ENCODE measurements at places on chromosomes 3 and 15.
A peak's percentile ranks its signal among the peaks of the same experiment; 100 is the strongest.

GRCh38 chr15:59243622-59244021 lies 37.0 kb downstream of the LDHAL6B start:
- DNase-seq = no peak

- no peak for DNase-seq
These were observed 82.9 kb downstream of the ARRDC4 start for GRCh38 chr15:98043160-98044014.

DNA sequence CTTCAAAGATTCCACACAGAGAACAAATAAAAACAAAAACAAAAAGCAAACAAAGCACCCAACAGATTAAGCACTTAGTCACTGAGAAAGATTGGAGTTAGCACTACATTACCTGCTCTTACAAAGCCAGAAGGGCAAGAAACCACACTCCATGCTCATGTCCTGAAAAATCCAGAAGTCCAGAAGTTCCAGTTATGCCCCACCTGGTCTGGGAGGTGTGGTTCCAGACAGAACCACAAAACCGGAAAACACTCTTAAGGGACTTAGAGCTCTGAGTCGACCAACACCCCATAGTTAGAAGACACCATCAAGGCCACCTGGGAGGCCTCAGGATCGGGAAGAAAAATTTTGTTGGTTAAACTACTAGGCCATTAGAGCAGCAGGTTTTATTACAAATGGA lies 88.9 kb downstream of the TNIK start:
- DNase-seq = no peak

GRCh38 chr15:99704444-99704838 lies 28.8 kb downstream of the LYSMD4 start:
- peak; percentile 89 for DNase-seq

DNA sequence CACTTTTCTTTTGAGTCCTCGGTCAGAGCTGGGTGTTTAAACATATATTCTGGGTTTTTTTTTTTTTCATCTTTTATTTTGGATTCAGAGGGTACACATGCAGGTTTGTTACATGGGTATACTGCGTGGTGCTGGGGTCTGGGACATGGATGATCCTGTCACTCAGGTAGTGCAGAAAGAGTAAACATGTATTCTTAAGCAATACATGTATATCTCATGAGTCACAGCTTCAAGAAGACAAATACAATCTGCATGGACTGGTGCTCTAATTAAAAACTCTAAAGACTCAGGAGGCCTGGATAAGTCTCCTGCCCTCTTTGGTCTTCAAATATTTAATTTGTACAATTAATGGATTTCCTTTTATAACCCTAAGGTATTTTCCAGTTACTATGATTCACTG lies 50.6 kb upstream of the PHLDB2 start:
- DNase-seq = no peak

GRCh38 chr15:42744195-42744594 lies 7.3 kb upstream of the CDAN1 start:
- DNase-seq = no peak

- DNase-seq = no peak
These were observed 115.2 kb upstream of the TSC22D2 start for GRCh38 chr3:150292891-150293290.

DNA sequence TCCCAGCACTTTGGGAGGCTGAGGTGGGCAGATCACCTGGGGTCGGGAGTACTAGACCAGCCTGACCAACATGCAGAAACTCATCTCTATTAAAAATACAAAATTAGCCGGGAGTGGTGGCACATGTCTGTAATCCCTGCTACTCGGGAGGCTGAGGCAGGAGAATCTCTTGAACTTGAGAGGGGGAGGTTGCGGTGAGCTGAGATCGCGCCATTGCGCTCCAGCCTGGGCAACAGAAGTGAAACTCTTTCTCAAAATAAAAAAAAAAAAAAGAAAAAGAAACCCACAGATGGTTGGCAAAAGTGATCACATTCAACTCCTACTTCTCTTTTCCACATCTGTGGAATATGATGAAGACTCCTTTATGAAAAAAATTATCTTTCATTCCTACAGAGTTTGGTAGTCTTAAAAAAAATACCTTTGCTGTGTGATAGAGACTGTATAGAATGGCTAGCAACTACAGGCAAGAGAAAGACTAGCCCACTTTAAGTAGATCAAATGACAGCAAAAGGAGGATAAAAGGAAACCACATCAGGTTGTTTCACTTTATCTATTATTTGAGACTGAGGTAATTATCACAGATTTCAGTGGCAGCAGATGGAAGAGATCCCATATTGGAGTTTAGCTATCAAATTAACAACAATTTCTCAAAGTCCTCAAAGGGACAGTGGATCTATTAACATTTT lies 172.9 kb upstream of the TSPAN3 start:
- no peak for DNase-seq

DNA sequence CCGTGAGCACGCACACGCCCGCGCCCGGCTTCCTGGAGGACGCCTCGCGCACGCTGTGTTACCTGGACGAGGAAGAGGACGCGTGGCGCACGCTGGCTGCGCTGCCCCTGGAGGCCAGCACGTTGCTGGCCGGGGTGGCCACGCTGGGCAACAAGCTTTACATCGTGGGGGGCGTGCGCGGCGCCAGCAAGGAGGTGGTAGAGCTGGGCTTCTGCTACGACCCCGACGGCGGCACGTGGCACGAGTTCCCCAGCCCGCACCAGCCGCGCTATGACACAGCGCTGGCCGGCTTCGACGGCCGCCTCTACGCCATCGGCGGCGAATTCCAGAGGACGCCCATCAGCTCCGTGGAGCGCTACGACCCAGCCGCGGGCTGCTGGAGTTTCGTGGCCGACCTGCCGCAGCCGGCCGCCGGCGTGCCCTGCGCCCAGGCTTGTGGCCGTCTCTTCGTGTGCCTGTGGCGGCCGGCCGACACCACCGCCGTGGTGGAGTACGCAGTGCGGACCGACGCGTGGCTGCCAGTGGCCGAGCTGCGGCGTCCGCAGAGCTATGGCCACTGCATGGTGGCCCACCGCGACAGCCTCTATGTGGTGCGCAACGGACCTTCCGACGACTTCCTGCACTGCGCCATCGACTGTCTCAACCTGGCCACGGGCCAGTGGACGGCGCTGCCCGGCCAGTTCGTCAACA lies 890 bp downstream of the KBTBD13 start:
- no peak for DNase-seq

DNA sequence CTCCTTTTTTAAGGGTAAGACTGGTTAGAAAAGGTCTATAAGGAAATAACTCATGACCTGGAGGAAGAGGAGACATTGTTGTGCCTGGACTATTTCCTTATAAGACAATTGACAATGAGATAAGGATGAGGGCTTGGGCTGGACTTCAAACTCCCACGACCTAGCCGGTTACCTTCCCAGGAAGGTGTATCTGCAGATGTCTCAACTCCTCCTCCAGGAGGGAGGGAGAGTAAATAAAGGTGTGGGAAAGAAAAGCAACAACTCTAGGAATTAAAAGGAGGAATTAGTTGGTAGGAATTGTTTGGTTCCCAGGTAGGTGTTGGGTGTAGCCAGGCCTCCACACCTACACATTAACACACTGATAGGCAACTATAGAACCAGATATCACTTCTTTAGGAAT lies 97.8 kb upstream of the TBL1XR1 start:
- DNase-seq = no peak

GRCh38 chr15:61828008-61828407 lies 232.2 kb downstream of the VPS13C start:
- no peak for DNase-seq

GRCh38 chr3:5428607-5429516 lies 241.4 kb downstream of the EDEM1 start:
- no peak for DNase-seq

GRCh38 chr3:65961733-65962132 lies 77.0 kb downstream of the MAGI1 start:
- no peak for DNase-seq

GRCh38 chr15:89197503-89197971 lies 23.8 kb downstream of the RLBP1 start:
- DNase-seq = peak; percentile 96

- no peak for DNase-seq
These were observed 71.8 kb upstream of the SNRPA1 start for GRCh38 chr15:101366853-101367252.

DNA sequence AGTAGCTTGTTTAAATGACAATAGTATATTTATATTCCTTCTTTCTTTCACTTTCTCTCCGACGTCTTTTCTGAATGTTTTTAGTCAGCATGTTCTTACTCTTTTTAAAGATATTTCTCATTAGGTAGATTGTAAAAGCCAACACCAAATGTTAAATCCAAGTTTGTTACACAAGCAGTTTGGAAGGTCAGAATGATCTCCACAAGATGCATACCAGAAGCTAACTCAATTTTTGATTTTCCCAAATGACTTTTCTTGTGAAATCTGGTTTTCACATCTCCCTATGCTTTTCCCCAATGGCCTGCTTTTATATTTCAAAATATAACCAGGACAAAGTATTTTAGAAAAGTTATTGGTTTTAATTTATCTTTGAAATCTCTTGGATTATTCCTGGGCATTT lies 49.7 kb upstream of the TPRG1 start:
- no peak for DNase-seq

DNA sequence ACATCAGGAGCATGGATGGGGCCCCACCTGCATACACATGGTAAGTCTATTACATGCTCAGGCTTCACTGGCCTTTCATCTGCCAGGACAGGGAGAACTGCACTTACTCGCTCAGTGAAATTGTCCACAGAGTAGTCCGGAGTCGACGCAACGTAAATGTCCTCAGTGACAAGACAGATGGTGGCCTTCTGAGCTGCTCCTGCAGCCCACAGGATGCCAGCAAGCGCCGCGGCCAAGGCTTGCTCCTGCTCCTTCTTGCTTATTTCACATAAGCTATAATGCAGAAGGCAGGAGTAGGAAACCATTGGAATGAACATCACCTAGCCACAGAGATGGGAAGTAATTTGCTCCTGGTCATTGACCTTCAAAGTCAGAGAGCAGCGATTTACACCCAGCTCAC lies 14.4 kb downstream of the MINDY4B start:
- DNase-seq = no peak

DNA sequence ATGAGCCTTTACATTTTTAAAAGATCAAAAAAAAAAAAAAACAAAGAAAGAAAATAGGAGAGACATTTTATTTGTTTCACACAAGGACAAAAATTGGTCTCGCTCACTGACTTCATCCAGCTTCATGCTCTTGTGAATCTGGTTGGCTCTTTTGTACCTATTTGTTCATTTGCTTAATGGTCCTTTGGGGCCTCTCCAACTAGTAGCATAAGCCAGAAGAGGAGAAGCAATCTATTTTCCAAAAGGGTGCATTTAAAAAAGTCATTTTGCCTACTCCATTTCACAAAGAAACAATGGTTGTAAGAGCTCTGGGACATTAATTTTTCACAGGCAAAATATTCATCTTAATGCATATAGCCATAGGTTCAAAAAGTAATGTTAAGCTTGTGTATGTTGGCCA lies 168.3 kb upstream of the ADAMTS9 start:
- DNase-seq = peak; percentile 36

DNA sequence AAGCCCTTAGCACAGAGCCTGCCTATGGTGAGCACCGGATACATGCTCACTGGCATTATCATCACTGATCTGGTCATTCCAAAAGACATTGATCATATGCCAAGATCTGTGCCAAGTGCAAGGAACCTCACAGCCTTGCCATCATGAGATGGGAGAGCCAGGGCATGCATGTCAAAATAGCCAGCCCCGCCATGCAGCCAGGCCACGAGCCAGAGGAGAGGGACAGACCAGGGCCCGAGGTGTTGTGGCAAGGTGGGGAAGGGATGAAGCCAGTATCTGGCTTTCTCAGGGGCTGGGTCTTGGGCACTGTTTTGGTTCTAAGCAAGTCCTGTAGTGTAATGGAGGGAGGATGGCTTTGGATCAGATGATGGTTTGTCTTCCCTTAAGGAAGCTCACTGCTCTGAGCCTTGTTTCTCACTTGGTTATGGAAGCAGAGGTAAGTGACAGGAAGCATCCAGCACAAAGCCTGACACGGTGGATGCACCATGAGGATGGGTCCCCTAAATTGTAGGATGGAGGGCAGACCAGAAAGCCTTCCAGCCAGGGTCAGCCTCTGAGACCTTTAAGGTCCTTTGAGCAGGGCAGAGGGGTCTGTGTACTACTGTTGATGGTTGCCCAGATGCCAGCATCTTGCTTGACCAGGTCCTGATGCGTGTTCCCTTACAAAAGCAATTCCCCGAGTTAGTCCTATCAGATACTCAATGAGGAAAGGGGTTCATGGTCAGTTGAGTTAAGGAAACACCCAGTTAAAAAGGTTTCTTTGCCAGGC lies 247.7 kb upstream of the TLE3 start:
- DNase-seq = no peak

DNA sequence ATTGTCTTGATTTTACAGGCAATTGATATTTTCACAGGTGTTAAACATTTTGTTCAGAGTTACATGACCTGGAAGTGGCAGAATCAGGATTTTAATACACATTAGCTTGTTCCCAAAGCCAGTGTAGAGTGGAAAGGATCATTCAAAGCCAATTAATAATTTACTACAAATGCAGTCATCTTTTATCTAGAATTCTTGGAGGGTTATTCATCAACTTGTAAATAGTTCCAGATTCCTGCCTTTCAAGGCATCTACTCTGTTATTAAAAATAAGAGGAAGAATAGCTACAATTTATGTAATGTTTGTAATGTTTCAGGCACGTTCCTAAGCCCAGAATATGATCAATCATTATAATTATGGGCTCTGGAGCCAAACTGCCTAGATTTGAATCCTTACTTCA lies 358.5 kb downstream of the ZNF385D start:
- no peak for DNase-seq

DNA sequence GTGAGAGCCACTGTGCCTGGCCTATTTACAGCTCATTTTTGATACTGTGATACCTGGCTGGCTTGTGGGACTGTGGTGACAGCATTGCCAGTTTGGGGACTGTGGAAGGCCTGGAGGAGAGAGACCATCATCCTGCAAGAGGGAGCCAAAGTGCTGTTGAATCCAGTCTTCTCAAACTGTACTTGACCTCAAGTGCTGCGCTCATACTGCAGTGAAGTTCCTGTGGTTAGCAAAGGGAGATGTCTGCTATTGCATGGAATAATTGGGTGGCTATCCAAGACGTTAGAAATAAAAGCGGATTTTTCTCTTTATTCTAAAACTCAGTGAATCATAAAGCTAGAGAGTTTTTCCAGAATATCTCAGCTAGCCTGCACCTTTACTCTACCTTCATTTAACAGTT lies 83.4 kb downstream of the CCK start:
- DNase-seq = no peak

DNA sequence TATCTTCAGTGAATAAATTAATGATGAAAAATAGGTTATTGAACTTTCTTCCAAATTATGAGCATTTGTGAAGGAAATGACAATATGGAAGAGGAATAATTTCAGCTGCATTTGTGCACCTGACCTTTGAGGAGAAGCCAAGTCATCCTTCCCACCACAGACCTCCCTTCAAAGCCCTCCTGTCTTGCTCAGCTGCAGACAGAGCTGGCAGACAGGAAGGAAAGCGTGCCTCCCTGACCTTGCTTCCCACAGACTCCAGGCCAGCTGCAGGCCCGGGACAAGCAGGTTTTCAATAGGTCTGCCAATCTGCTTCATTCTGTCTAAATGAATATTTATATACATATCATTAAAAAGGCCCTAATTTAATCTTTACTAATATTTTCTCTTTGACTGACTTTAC lies 152.9 kb upstream of the RBMS3 start:
- DNase-seq = no peak

- no peak for DNase-seq
These were observed 17.2 kb downstream of the NXPE3 start for GRCh38 chr3:101796077-101796680.

GRCh38 chr3:49333091-49333490 lies 6.8 kb downstream of the USP4 start:
- DNase-seq = no peak

GRCh38 chr3:135079095-135079494 lies 284.0 kb downstream of the EPHB1 start:
- no peak for DNase-seq

GRCh38 chr15:78974272-78974918 lies 29.5 kb upstream of the CTSH start:
- no peak for DNase-seq

- DNase-seq = no peak
These were observed 82.2 kb downstream of the C3orf70 start for GRCh38 chr3:185070491-185071286.
